ENCODE measurements at places on chromosomes 6 and 20.
A peak's percentile ranks its signal among the peaks of the same experiment; 100 is the strongest.

DNA sequence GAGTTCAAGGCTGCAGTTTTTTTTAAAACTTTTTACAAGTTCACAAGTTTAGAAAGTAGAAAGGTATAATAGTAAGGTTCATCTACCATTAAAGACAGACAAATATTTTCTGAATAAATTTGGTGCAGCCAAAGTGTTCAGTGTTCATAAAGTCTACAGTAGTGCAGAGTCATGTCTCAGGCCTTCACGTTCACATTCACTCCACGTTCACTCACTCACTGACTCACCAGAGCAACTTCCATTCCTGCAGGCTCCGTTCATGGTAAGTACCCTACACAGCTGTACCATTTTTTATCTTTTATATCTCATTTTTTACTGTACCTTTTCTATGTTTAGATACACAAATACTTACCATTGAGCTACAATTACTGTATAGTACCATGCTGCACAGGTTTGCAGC lies 67.6 kb downstream of the B4GALT5 start:
- DNase-seq = peak; percentile 34

- DNase-seq = peak; percentile 47
Measured at GRCh38 chr20:47502271-47503239, 868 bp downstream of the NCOA3 start.

DNA sequence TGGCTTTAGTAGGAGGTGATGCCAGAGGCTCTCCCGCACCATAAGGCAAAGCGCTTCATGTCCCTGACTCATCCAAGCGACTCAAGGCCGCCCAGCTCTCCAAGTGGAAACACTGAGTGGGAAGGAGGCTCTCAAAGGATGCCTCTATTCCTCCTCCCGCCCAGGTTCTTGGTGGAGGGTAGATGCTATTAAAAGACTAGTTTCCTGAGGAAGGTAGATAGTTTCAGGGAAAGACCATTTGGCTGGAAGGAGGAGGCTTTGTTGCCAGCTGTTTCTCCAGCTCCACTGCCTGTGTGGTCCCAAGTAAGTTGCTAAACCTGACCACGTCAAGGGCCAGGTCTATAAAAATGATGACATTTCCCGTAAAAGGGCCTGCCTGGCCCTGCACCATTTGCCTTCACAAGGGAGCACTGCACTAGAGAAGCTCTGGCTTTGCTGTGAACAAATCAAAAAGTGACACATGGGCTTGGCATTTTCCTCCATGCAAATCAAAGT lies 48.2 kb downstream of the GMDS start:
- DNase-seq = peak; percentile 80

- peak; percentile 81 for DNase-seq
Measured at GRCh38 chr6:16683641-16684194, 77.5 kb downstream of the ATXN1 start.

DNA sequence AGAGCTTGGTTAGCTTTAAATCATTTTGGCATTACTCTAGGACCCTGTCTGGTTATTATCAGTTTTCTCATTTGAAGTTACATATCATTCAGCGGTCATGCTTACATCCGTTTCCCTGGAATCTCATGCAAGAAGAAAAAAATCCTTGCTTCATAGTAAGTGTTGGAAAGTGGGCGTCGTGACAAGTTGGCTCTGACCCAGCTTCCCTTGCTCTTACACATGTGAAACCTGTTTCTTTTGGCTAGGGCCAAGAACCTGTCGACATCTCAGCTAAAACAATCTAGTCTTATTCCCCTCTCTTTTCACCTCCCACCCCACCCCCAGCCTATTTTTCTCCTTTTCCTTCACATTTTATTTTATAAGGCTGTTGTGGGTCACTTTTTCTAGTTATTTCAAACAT lies 45.5 kb downstream of the ANKS1A start:
- peak; percentile 86 for DNase-seq

DNA sequence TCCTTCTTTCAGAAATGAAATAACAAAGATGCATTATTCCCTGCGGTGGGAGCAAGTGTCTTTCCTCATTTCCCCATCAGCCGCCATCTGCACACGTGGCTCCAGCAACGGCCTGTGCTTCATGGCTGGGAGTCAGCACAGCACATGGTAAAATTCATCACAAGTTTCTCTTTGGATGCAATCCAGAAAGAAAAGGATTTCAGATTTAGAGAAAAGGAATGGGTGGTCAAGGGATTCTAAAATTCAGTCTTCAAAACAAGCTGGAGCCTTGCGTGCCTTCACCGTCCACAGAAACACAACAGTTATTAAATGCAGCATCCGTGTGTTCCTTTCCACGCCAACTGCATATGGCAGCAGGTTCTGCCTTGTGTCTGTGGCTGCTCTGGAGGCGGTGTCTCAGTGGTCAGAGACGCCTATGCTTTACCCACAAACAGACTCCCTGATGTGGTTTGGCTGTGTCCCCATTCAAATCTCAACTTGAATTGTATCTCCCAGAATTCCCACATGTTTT lies 107.6 kb downstream of the THBS2 start:
- peak; percentile 69 for DNase-seq

- peak; percentile 70 for DNase-seq
Measured at GRCh38 chr6:111555036-111555435, 50.6 kb downstream of the TRAF3IP2 start.

GRCh38 chr20:10856237-10857015 lies 182.6 kb upstream of the JAG1 start:
- no peak for DNase-seq

DNA sequence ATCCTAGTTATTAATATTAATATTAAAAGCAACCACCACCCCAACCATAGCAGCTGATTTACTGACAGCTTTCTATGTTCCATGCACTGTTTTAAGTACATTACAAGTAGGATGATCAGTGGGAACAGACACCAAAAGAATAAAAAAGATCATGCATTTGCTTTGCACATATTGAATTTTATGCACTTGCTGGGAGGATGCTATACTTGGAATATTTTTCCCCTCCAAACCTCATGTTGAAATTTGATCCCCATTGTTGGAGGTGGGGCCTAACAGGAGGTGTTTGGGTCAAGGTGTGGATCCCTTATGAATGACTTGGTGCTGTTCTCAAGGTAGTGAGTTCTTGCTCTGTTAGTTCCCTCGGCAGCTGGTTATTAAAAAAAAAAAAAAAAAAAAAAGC lies 178.9 kb upstream of the MYLIP start:
- DNase-seq = no peak

GRCh38 chr20:14288341-14289330 lies 48.8 kb downstream of the FLRT3 start:
- DNase-seq = peak; percentile 51

DNA sequence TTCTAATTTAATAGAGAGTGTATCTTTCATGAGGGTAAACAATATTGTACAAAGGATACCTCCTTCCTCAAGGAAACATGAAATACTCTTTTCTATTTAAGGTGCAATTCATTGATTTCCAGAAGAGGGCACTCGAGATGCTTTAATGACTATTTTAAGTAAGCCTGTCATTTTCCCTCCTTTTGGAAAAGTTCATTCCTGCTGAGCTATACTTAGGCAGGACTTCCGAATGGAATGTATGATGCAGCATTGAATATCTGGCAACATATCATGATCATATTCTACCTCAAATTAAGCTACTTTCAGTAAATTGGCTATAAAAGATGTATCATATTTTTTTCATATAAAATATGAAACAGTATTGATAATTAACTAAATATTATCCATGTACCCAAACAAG lies 5.0 kb downstream of the DST start:
- DNase-seq = peak; percentile 87

- DNase-seq = no peak
Measured at GRCh38 chr6:148768646-148769270, 21.9 kb downstream of the UST start.

- DNase-seq = peak; percentile 32
Measured at GRCh38 chr20:8183526-8183925, 51.5 kb downstream of the PLCB1 start.

DNA sequence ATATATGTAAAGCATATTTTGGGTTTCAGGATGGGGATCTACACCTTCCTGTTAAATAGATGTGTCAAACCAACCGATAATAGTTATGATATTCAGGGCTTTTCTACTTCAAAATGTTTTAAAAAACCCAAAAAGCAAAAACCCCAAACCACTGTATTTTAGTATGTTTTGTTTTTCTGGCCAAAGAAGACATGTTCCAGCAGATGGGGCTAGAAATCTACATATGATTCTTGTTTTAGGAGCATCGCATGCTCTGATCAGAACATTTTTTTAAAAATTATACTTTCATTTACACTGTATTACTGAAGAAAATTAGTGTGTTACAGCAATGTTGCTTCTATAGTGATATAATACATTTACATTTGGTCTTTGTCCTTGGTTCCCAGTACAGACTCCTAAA lies 11.0 kb downstream of the RMND1 start:
- peak; percentile 34 for DNase-seq

DNA sequence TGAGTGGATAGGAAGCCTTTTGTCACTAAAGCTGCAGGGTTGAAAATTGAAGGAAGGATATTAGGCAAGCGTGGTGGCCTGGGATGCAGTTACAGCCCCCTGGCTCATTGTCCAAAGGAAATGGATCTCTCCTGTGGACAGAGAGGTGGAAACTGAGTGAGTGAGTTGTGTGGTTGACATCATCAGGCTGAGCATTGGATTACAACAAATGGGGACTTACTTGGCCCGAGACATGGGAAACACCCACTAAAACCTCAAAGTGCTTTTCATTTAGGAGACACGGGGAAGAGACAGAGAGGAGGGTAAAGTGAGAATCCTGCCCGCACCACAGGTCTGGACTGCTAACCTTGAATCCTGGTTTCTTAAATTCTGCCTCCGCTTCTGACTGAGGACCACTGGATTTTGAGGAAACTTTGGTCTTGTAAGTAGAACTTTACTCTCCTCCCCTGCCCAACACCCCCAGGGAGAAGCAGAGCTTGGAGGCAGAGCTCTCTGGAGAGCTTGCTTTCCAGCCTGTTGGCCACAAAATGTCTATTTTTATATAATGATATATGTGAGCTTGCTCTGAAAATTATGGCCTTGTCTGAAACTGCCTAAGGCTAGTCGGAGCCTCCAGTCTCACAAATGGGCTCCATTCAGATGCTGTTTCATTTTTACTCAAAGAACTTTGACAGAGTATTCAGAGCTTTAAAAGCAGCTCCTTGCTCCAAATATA lies at the start of gene PKIG:
PKIG (plus strand) TSS at position 269 of the 715 bp plus-strand sequence. CDS start 31,978 bp downstream, outside the sequence.
- peak; percentile 88 for DNase-seq

GRCh38 chr6:3808199-3808598 lies 41.0 kb upstream of the FAM50B start:
- DNase-seq = no peak

GRCh38 chr6:16503970-16504415 lies 257.3 kb downstream of the ATXN1 start:
- DNase-seq = no peak

DNA sequence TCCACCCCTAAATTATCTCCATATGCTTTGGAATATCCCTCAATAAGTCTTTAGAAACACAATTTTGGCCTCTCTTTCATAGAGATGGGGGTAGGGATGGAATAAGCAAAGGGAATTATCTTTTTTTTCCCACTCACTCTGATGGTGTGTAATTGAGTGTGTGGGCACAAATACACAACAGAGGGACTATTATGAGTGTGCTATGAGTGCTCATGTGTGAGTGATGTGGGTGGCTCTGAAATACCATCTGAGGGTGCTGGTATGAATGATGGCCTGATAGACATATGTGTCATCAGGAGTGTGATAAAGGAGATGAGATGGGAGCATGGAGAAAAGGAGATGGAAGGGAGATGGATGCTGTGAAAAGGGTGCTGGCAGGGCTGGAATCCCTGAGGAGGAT lies 35.6 kb downstream of the GSS start:
- no peak for DNase-seq

DNA sequence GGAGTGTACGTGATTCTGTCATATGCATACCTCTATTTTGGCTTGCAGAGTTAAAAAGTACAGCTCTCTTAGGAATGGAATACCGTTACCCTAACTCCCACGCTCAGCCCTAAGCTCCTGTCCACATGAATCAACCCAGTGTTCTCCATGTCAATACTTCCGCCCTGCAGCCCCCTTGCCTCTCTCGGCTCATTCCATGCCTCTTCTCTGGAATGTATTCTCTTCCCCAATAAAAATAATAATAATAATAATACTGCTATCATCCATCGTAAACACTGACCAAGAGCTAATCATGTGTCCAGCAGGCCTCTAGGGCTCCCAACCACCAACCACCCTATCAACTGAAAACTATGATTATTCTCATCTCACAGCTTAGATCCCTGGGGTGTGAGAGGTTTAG lies 100.6 kb downstream of the PREX1 start:
- DNase-seq = no peak

DNA sequence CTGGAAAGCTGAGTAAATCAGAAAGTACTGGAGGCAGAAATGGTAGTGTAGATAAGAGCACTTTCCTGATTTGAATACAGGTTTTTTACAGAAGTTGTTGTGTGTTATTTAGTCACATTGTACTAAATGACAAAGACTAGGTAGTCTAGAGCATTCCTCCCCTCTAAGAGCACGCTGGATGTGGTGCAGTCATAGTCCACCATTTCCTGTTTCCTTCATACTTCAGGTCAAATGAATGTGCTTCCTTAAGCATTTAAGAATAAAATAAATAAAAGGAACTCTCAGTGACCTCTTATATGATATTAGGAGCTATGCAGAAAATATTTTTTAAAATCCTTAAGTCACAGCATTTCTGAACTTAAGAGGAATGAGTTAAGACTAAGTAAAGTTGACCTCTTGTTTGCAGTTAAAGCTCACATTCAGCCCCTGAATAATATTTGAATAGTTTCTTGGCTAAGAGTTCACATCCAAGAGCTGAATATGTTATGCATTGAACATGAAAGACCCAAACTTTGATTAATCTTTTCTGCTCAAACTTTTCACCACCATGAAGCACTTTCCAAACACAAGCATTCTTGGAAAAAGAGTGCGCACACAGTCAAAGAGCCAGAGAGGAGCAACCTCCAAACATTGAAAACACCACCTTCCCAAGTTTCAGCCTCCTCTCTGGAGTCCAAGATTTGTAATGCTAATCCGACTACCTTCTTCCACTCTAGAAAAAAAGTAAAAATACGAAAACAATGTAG lies 53.4 kb upstream of the TMEM30A start:
- DNase-seq = no peak

DNA sequence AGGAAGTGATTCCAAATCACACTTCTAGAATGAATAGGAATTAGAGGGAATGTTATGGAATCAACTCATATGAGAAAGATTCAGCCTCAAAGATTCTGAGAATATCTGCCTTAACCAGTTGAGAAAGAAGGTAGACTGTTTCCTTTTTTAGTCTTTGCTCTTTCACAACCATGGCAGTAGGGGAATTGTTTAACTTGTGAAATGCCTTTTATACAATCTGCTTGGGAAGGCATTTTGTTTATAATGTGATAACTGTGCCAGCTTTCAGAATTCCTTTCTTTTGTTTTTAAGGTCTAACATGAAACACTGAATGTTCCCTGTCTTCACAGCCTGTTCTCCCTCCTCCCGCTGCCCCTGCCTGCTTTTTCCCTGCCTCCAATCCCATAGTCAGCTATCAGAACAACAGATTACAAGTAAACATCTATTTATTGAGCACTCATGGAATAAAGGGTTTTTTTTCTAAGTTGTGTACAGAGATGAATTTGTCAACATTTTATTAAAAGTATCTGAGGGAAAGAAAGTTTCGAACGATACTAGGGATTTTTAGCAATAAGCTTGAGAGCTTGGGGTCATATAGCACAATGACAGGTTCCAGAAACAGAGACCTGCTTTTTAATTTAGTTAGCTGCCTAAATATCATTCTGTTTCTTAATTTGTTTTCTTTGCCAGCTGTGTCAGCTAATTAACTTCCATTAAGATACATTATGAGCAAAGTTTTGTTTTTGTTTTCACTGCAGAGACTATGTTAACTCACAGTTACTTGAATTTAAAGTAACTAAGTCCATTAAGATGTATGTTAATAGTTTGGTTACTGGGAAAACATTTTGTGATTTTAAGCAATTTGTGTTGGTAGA lies 28.3 kb upstream of the FBXO30 start:
- peak; percentile 42 for DNase-seq

All from fibroblast of lung (primary cell).